ENCODE measurements at places on chromosomes 2 and 18.

GRCh38 chr2:140491876-140492275, 1638.9 kb downstream of the LRP1B start:
- DNase-seq, result no peak

GRCh38 chr18:41906528-41907146, 48.4 kb upstream of the PIK3C3 start:
- no peak for DNase-seq

- DNase-seq, result no peak
These were observed 77.3 kb upstream of the LAPTM4A start for GRCh38 chr2:20128506-20129330.

- no peak for DNase-seq
These were observed 228.0 kb downstream of the IKZF2 start for GRCh38 chr2:212923393-212923792.

- no peak for DNase-seq
These were observed 144.2 kb downstream of the ALK start for GRCh38 chr2:29777161-29777560.

DNA sequence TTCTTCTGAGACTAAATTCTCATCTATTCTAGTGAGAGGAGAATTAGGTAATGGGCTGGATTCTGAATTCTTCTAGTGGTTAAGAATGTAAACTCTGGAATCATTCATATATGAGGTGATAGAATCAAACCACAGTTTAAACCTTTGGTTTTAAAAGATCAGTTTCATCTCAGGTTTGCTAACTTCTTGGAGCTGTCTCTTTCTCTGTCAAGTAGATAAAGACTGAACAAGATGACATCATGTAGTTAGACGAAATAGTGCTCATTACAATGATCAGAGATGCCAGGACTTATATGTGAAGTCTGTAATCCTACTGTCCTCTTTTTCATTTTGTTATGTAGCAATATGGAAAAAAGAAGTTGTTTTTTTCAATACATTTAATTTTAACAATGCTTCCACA, 4.9 kb downstream of the CEBPZOS start:
- no peak for DNase-seq

DNA sequence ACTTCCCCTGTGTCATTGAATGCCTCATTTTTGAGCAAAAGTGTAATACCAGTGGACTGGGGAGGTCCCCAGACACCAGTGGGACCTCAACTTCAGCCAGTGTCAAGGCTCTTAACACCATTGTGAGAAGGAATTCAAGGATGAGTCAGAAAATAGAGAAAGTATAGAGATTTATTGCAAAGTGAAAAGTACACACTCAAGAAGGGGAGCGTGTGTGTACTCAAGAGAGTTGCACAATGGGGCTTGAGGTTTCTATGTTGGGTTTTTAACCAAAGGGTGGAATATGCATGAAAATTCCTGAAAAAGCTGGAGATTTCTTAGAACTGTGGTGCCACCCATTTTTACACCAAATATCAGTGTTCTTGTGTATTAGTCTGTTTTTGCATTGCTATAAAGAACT, 81.9 kb downstream of the ADCYAP1 start:
- DNase-seq, result no peak

GRCh38 chr18:11857177-11857887, 6.1 kb downstream of the CHMP1B start:
- DNase-seq, result no peak

- no peak for DNase-seq
These were observed 971 bp upstream of the CDH7 start for GRCh38 chr18:65749841-65750240.

DNA sequence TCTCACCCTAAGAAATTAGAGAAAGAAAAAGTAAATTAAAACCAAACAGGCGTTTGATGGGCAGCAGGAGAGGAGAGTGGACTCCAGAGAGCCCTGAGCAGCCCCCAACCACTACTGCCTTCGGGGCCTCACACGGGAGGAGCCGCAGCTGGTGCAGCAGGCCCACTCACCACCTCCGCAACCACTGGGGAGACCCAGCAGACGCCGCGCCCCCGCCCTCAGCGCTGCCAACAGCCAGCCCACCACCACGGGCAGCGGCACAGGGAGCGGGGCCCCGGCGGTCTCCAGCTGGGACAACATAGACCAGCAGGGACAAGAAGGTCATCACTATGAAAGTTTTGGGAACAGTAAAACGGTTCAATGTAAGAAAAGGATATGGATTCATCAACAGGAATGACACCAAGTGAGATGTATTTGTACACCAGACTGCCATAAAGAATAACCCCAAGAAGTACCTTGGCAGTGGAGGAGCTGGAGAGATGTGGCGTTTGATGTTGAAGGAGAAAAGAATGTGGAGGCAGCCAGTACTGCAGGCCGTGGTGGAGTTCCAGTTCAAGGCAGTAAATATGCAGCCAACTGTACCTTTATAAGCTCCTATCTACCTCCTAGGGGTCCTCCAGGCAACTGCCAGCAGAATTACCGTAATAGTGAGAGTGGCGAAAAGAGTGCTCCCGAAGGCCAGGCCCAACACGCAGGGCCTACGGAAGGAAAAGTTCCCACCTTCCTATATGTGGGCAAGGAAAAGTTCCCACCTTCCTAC, 76.5 kb downstream of the OLA1 start:
- DNase-seq, result peak; percentile 6

- DNase-seq, result no peak
These were observed 22.4 kb upstream of the TOGARAM2 start for GRCh38 chr2:28958689-28959088.

GRCh38 chr2:37556256-37556655, 115.2 kb downstream of the CDC42EP3 start:
- DNase-seq, result no peak

DNA sequence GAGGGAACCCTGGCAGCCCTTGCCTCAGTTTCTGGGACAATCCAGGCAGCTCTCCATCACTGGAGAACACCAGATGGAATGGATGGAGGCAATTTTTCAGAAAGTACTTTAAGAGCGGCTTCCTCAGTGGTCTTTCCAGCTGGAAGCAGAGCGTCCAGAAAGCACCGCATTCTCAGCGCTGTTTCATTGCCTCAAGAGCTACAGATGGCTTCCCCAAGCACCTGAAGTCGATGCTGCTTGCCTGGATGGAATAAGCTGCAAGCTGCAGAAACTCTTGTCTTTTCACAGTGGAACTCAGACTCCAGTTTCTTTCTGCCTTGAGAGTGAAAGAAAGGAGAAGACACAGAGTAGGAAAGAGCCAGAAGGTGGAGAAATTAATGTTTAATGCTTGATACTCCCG, 766.9 kb downstream of the TDRD15 start:
- DNase-seq, result no peak
